Right renal cortex interstitium (tissue), 3 donors: ENCODE measurements at places on chromosomes 4 and X. TPM values are rescaled to one million over a fixed set of nuclear protein-coding genes. Genes with fewer than 3 reads are reported as not detected.

The SPIN2B gene
- 19.2 TPM for polyA plus RNA-seq

The SCOC gene
- 161 TPM for polyA plus RNA-seq

DNA sequence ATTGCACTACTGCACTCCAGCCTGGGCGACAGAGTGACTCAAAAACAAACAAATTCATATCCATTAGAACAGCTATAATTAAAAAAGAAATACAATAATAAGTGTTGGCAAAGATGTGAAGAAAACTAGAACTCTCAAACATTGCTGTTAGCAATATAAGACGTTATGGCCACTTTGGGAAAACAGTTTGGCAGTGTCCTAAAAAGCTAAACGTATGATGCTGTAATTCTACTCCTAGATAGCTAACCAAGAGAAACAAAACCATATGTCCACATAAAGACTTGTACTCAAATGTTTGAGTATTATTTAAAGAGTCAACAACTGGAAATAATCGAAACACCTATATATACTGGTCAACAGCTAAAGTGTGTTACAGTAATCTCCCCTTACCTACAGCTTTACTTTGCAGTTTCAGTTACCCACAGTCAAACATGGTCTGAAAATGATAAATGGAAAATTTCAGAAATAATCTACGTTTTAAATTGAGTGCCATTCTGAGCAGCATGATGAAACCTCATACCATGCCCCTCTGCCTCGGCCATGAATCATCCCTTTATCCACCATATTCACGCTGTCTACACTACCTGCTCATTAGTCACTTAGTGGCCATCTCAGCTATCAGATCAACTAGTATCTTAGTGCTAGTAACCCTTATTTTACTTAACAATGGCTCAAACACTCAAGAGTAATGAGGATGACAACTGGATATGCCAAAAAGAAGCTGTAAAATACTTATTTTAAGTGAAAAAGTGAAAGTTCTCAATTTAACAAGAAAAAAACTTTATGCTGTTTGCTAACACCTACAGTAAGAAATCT is 4.9 kb downstream of the ELF2 start:
- no peak for DNase-seq

GRCh38 chrX:98141466-98141865 is 1257.8 kb downstream of the RPA4 start:
- DNase-seq, result no peak

DNA sequence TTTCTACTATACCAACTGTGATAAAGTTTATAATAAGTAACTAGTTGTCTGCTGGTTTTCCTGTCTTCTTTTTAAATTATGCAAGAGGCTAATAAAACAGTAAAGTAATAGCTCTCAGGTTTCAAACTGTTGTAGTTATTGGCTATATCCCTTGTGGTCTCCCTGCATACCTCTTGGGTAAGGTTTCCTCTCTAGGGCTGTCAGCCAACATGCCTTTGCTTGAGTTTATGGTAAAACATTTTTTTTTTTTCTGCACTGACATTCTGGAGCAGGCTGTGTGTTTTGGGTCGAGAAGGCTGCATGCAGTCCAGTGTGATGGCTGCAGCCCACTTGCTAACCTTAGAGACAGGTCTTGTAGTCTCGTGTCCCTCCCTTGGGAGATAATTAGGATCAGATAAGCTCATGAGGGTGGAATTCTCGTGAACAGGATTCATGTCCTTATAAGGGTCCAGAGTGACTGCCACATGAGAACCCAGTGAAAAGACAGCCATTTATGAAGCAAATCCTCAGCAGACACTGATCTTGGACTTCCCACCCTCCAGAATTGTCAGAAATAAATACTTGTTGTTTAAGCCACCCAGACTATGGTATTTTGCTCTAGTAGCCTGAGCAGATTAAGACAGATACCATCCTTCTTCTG is 831.2 kb downstream of the CCSER1 start:
- DNase-seq, result no peak
